MCF 10A (cell line): ENCODE measurements at places on chromosomes 12 and 14. TPM values are rescaled to one million over a fixed set of nuclear protein-coding genes. Genes with fewer than 3 reads are reported as not detected.
A peak's percentile ranks its signal among the peaks of the same experiment; 100 is the strongest.

Gene BATF
- total RNA-seq, result not detected in 2 replicates

Gene BCL2L14
- total RNA-seq, result not detected in 2 replicates

Gene PDE3A
- not detected in 2 replicates for total RNA-seq

Gene IGFBP6
- 6.4 and 12.0 TPM in 2 replicates for total RNA-seq

Gene NOXRED1
- total RNA-seq, result 0.58 and 1.4 TPM in 2 replicates

DNA sequence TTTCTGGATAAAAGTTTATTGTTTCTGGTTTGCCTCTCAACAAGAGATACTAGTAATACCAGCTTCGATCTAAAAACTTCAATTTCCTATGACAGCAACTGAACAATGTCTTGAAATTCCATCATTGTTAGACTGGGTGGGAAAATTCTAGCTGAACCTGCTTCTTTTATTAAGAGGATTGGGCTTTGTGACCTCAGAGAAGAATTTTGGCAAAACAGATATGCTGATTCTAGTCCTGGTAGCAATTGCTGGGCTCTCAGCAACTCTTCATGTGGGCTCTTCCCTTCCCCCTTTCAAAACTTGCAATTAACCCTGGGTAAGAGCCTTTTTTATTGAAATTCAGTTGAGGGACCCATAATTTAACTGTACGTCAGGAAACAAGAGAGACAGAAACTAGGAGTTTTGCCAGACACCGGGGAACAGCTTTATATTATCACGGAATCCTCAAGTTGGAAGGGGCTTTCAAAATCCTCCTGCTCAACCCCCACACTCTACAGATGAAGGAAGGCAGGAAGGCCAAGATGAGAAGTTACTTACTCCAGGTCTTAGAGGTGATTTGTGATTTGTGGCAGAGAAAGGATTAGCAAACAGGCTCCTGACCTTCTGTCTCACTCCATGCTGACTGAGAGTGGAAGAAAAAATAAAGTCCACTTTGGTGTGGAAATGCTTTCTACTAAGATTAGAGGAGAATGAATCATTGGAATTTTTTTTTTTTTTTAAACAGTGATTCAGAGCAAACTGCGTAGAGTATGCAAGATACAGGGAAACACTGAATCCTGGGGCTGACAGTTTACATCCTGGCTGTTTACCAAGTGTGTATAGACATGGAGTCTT lies 239.0 kb upstream of the ATP2B1 start:
- no peaks in the 10 kb centered on the region for H3K27me3 ChIP-seq
- H3K4me3 ChIP-seq, result peak overlapping the region; percentile 57
- peak; percentile 84 for DNase-seq
- peak overlapping the region; percentile 93 for H3K27ac ChIP-seq
- no peaks in the 10 kb centered on the region for H3K36me3 ChIP-seq
- peaks cover 51% of the 10 kb centered on the region for H3K4me1 ChIP-seq

GRCh38 chr12:90410962-90411361 lies 544.0 kb downstream of the CCER1 start:
- no peak overlapping the region for H3K27ac ChIP-seq
- no peaks in the 10 kb centered on the region for H3K4me1 ChIP-seq
- DNase-seq, result no peak
- no peak overlapping the region for H3K4me3 ChIP-seq

GRCh38 chr12:96456265-96456974 lies 33.0 kb upstream of the CFAP54 start:
- no peak for DNase-seq
- H3K27ac ChIP-seq, result no peak overlapping the region
- H3K4me1 ChIP-seq, result peaks cover 21% of the 10 kb centered on the region
- H3K36me3 ChIP-seq, result no peaks in the 10 kb centered on the region
- no peaks in the 10 kb centered on the region for H3K27me3 ChIP-seq

DNA sequence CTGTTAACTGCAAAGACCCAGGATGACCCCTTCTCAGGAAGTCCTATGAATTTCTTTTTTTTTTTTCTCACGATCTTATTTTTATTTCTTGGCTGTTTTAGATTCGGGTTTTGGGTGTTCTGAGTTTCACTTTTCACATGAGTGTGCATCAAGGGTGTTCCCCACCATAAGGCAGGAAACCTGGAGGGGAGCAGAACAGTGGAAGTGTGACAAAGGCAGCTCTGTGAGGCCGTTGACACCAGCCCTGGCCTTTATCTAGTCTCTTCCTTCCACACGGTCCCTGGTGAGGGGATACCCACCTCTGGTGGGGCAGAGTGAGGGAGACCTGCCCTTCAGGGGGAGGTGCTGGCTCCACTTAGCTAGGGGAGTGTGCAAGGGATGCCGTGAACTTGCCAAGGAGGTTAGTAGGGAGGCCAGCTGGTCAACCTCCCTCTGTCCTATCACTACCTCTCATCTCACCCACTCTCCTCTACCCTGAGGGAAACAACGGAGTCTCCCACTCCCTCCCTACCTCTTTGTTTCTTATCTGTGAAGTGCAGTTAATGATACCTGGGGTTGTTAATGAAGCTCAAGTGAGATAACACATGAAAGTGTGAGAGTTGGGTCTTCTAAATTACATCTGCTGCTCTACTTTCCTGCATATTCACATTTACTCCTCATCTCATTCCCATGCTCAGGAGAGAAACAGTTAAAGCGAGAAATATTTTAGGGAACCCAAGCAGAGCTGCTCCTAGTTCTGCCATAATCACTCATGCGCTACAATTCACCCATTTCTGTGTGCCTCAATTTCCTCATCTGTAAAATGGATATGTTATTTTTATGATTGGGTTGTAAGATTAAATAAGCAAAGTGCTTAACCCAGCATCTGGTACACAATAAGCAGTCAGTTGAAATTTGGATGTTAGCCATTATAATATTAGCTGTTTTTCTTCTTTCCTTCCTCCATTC lies 4.4 kb upstream of the GALNT6 start:
- H3K4me1 ChIP-seq, result peaks cover 27% of the 10 kb centered on the region
- H3K4me3 ChIP-seq, result no peak overlapping the region
- H3K27ac ChIP-seq, result no peak overlapping the region
- no peak for DNase-seq

DNA sequence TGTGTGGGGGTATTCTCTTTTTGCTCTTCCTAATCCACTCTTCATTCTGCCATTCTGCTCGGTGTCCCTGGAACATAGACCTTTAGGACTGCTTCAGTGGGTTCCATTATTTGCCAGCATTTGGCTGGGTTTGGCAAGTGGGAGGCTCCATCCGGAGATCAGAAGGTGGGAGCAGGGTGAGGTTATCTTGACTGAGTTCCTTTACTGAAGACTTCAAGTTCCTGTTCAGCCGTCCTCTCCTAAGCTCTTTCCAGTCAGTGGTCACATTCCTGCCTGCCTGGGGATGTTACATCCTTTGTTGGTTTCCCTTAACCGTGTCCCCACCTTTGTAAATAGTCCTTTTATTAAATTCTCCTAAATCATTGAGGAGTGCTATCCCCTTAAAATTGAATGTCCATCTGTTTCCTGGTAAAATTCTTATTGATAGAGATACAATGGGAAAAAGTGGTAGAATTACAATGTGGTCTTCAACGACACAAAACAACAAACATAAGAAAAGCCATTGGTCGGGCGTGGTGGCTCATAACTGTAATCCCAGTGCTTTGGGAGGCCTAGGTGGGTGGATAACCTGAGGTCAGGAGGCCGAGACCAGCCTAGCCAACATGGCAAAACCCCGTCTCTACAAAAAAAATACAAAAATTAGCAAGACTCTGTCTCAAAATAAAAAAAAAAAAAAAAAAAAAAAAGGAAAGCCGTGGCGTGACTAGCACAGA lies 5.0 kb upstream of the MIA2 start:
- H3K36me3 ChIP-seq, result no peaks in the 10 kb centered on the region
- H3K27ac ChIP-seq, result no peak overlapping the region
- peaks cover 12% of the 10 kb centered on the region for H3K4me1 ChIP-seq
- DNase-seq, result no peak

DNA sequence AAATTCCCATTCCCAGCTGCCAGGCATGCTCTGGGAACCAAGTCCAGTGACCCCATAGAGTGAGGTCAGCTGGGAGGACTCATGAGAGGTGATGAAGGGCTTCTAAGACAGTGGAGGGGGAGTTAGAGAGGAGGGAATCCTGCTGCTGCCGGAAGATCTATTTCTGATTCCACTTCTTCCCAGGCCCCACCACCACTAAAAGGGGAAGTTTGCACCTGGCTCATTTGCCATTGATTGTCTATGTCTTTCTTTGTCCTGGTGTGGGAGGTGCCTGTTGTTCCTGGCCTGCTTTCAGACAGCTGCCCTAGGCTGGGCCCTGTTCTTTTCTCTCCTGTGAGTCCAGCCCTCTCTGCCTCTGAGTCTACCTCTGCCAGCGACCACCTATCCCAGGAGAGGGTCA lies 3.0 kb upstream of the KRT6A start:
- peaks cover 68% of the 10 kb centered on the region for H3K4me1 ChIP-seq
- DNase-seq, result peak; percentile 62
- H3K36me3 ChIP-seq, result peaks cover 24% of the 10 kb centered on the region
- no peaks in the 10 kb centered on the region for H3K27me3 ChIP-seq

GRCh38 chr12:617304-617915 lies 45.8 kb downstream of the NINJ2 start:
- H3K4me3 ChIP-seq, result no peak overlapping the region
- DNase-seq, result no peak
- H3K27me3 ChIP-seq, result no peaks in the 10 kb centered on the region
- no peaks in the 10 kb centered on the region for H3K36me3 ChIP-seq
- no peaks in the 10 kb centered on the region for H3K4me1 ChIP-seq

GRCh38 chr12:82130762-82131161 lies 227.4 kb downstream of the CCDC59 start:
- no peak for DNase-seq
- H3K27me3 ChIP-seq, result no peaks in the 10 kb centered on the region
- H3K27ac ChIP-seq, result no peak overlapping the region
- H3K36me3 ChIP-seq, result no peaks in the 10 kb centered on the region

GRCh38 chr12:8123124-8123912 lies at the start of gene CLEC4A:
Gene CLEC4A, plus strand, starts transcription at chr12:8123617. Its CDS starts 262 bp downstream, at chr12:8123879.
- no peaks in the 10 kb centered on the region for H3K4me1 ChIP-seq
- no peak within 1 kb of the TSS for H3K27ac ChIP-seq
- no peaks in the 10 kb centered on the region for H3K36me3 ChIP-seq

GRCh38 chr12:32395026-32395425 lies 4.3 kb upstream of the FGD4 start:
- no peak overlapping the region for H3K27ac ChIP-seq
- DNase-seq, result no peak
- H3K4me1 ChIP-seq, result peaks cover 6% of the 10 kb centered on the region
- no peak overlapping the region for H3K4me3 ChIP-seq
- no peaks in the 10 kb centered on the region for H3K36me3 ChIP-seq
- no peaks in the 10 kb centered on the region for H3K27me3 ChIP-seq

DNA sequence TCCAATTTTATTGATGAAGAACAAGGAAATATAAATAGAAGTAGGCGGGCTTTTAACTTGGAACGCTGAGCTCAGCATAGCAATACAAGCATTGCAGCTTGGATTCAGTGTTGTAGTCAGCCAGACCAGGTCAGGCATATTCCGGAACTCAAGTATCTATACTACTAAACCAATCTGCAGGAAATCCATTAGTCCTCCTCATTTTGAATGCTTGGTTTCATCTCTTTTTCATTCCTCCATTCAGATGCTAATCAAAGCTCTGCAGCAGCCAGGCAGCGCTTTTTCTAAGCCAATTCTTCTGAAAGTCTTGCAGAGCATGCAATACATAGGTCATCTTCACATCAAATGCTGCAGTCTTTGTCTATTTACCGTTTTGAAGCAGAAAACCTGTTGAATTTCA lies 49.0 kb downstream of the KIF21A start:
- peaks cover 11% of the 10 kb centered on the region for H3K4me1 ChIP-seq
- H3K36me3 ChIP-seq, result peaks cover 6% of the 10 kb centered on the region
- no peak overlapping the region for H3K27ac ChIP-seq
- H3K27me3 ChIP-seq, result no peaks in the 10 kb centered on the region

GRCh38 chr12:89977405-89978085 lies 268.9 kb upstream of the ATP2B1 start:
- no peak for DNase-seq
- no peak overlapping the region for H3K27ac ChIP-seq
- no peaks in the 10 kb centered on the region for H3K27me3 ChIP-seq

GRCh38 chr12:114347861-114348260 lies 58.1 kb downstream of the TBX5 start:
- H3K27me3 ChIP-seq, result no peaks in the 10 kb centered on the region
- DNase-seq, result no peak
- H3K27ac ChIP-seq, result no peak overlapping the region
